Tibial artery (tissue), 4 donors: ENCODE measurements at places on chromosomes 4 and X.

- DNase-seq: no peak
Observed at GRCh38 chr4:153233761-153234371, 29.6 kb downstream of the TRIM2 start.

GRCh38 chr4:87895964-87896621, 63.3 kb downstream of the MEPE start:
- peak; percentile 54 for DNase-seq

- no peak for DNase-seq
Observed at GRCh38 chr4:137194670-137195069, 337.6 kb downstream of the PCDH18 start.

DNA sequence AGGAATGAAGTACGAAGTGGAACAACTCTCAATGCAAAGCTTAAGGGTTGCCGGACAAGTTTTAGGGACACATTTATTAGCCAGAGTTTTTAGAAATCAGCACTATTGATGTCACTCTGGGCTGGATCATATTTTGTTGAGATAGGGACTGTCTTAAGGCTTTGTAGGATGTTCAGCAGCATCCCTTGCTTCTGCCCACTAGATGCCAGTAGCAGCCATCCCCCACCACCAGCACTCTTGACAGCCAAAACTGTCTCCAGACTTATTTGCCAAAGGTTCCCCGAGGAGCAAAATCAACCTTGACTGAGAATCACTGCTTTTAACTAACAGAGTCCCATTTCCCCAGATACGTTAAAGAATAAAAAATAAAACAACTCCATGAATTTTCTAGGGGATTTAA, 1497.3 kb downstream of the STIM2 start:
- no peak for DNase-seq

GRCh38 chr4:119210775-119211174, 1.7 kb upstream of the USP53 start:
- no peak for DNase-seq

- DNase-seq: no peak
Observed at GRCh38 chrX:19630228-19630627, 114.9 kb upstream of the MAP3K15 start.
